CD4-positive, alpha-beta T cell treated with Interleukin-12 subunit alpha and Interleukin-12 subunit beta, for 1 hour (primary cell): ENCODE measurements at places on chromosomes 11 and 22.

- no peak for DNase-seq
Measured at GRCh38 chr11:102794382-102794781, 3.6 kb downstream of the MMP1 start.

GRCh38 chr22:28949788-28950187 is 66.4 kb downstream of the ZNRF3 start:
- DNase-seq: no peak

DNA sequence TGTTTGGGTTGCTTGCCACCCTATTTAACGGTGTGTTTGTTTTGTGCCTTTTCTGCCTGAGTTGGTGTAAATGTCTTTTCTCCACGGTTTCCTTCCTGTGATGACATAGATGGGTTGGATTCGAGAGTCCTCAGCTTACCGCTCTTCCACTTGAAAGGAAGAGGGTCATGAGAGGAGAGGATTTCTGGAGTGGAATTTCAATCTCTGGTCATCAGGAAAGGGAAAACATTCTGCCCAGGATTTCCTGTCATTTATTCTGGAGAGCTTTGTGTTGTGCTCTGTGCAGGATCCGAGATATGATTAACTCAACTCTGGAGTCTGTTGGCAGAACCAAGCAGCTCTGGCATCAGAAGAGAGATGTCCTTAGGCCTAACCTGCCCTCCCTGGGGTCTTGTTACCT is 605.2 kb downstream of the NTM start:
- DNase-seq: no peak

- DNase-seq: no peak
Measured at GRCh38 chr22:37862570-37863325, 13.5 kb downstream of the EIF3L start.

- no peak for DNase-seq
Measured at GRCh38 chr11:111438846-111439520, 59.9 kb upstream of the POU2AF1 start.

DNA sequence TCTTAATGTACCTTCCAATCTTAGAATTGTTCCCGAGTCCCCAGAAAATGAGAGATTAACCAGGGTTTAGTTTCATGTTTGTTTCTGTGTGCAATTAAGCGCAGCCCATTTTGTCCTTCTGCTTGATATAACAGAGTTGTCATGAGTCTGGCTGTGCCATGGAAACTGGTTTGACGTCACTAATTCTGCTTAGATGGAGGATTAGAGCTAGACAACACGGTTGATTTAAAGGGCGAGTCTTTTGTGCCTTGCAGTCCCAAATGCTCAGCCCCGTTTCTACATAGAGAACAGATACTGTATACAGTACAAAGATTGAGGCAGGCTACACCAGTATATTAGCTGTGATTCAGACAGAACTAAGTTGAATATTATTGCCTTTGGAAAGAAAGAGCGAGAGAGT is 45.5 kb upstream of the ALKBH3 start:
- no peak for DNase-seq

DNA sequence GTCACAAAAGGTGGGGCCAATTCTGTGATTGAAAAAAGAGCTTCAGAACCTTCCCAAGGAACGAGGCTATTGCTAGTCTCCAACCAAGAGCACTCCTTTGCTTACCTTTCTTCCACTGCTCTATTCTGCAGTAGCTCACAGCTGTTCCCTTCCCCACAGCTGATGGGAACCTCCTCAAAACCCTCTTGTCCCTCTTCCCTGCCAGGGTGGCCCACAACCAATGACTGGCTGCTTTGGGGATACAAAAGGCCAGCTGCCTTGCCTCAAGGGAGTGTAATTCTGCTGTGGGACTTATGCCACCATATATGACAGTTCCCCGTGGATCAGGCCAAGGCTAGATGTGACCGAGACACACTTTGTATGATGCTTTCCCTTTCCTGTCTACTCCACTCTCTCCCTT is 15.0 kb downstream of the KCNE3 start:
- DNase-seq: no peak

GRCh38 chr11:875769-876301 is 33.2 kb downstream of the TSPAN4 start:
- DNase-seq: no peak

DNA sequence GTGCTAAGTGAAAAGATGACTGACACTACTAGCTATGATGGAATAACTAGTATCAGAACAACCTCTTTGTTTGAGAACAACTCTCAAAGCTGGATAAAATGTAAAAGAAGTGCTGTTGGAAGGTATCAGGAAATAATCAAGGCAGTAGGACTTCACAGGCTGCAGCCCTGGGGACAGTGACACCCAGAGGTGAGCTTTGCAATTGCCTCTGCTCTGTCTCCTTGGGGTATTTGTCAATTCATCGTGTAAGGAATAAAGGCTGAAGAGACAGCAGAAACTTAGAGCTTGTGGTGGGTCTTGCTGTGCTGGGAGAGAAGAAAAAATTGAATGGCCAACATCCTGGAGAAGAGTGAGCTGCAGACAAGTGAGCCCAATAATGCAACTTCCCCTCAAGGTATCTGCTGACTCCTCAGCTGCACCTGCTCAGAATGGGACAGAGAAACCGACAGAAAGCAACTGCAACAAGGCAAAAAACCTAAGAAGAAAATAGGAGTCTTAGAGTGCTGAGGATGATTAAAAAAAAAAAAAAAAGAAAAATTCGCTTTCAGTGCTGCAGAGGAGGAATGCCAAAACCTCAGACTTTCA is 141.1 kb downstream of the RCN1 start:
- DNase-seq: peak; percentile 1

DNA sequence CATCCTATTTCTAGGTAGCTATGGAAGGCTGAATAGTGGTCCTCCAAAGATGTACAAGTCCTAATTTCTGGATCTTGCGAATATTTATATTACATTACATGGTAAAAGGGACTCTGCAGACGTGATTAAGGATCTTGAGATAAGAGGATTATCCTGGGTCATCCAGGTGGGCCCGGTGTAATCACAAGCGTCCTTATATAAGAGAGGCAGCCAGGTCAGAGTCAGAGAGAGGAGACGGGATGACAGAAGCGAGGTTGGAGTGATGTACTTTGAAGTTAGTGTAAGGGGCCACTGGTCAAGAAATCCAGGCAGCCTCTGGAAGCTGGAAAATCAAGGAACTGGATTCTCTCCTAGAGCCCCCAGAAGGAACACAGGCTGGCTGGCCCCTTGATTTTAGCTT is 70.1 kb upstream of the MYOD1 start:
- DNase-seq: no peak

- no peak for DNase-seq
Measured at GRCh38 chr22:17810570-17811116, 36.4 kb upstream of the BID start.

GRCh38 chr11:63240791-63241379 is 2.5 kb downstream of the SLC22A25 start:
- no peak for DNase-seq

DNA sequence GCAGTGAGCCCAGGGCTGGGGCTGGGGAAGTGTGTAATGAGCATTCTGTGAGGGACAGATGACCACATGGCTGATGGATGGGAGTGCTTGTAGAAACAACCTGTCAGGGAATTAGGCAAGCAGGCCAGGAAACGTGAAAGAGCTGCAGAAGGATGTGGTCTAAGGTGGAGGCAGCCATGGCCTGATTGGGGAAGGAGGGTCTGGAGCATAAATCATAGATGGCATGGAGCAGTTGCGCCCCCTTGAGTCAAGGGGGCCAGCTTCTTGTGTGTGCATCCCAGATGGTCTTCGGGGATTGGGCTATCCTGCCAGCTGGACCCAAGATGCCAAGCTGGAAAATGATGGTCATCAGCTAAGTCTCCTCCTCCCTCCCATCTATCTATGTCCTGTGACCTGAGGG is 119.4 kb upstream of the CLPB start:
- DNase-seq: peak; percentile 44

GRCh38 chr11:62883673-62884072 is 3.0 kb downstream of the SLC3A2 start:
- no peak for DNase-seq

DNA sequence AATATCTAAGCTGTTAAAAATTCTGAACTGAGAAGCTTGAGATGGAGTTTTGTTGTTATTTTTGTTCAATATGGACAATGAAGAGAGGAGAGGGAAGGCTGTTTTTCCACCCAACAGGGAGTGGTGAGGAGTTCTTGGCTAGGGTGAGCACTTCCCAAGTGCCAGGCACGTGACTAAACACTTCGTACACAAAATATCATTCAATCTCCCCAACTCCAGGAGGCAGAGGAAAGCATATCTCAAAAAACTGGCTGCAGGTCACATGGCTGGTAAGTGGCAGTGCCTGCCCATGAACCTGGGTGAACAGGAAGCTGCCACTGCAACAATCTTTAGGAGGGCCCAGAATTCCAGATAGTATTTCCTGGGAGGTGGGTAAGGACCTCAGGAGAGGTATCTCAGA is 11.6 kb downstream of the ELF5 start:
- no peak for DNase-seq

GRCh38 chr11:101470881-101471520 is 112.8 kb downstream of the TRPC6 start:
- DNase-seq: no peak

GRCh38 chr11:35142481-35143075 is 3.6 kb downstream of the CD44 start:
- peak; percentile 72 for DNase-seq

- no peak for DNase-seq
Measured at GRCh38 chr11:66026017-66026529, at the start of gene CATSPER1. CATSPER1 (minus strand) TSS chr11:66026479; CDS start chr11:66026379, 100 bp downstream.

DNA sequence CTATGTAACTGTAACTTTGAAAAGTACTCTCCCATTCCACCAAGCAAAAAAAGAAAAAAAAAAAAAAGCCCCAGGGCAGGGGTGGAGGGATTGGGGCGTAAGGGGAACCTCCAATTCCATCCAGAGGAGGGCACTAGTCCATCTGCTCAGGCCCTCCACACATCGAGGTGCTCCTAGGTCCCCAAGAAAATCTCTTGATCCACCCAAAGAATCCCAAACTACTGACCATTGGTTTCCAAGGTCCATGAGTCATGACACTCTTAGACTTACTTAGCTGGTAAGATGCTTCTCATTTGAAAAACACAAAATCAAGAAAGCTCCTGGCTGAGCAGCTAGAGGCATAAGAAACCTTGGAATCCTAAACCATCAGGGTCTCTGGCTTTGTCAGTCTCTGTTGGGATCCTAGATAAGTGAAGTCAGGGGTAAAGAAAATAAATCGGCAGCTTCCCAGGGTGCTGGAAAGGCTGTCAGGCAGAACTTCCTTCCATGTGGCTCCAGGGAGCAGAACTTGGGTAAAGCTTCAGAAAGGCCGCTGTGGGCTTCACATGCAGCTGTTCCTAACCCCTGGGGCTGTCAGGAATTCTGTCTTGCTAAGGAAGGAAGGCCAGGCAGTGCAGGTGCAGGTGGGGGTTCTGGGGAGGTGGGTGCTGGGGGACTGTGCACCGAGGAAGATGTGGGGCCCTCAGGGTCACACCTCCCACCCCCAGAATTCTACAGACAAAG is 49.4 kb upstream of the ADA2 start:
- DNase-seq: no peak

DNA sequence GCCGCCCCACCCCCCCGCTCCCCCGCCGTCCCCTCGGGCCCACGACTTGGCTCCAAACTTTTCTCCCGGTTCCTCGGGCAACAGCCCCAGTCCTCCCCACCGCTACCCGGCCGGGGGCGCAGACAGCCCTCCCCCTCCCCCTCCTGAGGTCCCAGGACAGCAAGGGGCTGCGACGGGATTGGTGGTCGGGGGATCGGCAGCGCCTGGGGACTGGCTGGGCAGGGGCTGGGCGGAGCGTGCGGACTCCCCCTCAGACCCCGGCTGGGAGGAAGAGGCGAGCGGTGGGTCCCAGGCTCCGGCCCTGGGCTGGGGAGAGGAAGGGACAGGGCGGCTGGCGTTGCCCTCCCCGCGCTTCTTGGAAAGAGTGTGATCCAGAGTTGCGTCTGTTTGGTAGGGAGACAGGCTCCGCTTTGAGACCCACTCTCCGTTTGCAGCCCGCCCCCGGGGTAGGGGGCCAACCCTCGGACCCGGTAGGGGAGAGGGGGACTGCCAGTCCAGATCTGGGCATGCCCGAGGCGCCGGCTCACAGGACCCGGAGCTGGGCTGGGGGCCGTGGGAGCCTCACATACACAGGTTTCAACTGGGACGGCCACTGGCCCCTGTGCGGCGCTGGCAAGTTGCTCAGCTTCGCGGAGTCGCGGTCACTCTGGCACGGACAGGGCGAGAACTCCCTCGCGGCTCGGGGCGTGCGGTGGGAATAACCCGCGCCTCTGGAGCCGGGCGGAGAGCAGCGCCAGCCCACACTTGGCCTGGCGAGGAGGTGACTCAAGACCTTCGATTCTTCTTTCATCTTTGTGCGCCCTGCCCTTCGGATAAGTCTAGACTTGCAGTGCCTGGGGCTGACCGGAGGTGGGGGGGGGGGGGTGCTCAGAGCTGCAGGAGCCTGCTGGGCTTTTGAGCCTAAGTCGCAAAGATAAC is 999 bp downstream of the TSKU start:
- DNase-seq: no peak

- DNase-seq: no peak
Measured at GRCh38 chr11:21588754-21589153, 604.1 kb upstream of the ANO5 start.

- no peak for DNase-seq
Measured at GRCh38 chr11:17927681-17928343, 85.0 kb downstream of the SERGEF start.

DNA sequence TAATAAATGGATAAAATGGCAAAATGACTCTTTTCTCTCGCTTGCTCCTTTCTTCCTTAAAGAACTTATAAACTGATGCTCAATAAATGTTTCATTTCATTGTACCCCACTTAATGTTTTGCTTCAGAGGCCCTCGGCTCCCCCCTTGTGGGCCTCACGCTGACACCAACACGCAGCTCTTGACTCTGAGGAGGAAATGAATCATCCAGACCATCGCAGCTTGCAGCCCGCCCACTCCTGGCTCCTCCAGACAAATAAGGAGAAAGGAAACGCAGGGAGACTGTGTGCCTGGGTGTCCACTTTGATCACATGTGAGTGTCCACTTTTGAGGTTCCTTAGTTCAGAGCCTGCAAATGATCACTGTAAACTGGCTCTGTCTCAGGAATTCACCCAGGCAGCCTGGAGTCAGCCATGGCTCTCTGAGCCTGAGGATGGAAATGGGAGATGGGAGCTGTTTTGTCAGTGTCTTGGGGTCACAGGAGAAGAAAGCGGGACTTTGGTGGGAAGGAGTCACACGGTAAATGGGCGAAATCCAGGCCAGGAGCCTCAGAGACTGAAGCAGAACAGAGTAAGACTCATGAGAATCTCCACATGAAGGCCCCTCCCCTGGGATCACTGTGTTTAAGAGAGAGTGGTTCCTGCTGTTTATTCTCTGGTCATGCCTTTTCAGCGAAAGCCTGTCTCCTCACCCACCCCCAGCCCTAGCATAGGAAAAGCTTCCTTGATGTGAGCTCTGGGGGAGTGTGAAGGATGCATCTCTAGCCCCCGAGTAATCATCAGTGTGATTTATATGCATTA is 96.5 kb downstream of the CWC15 start:
- DNase-seq: peak; percentile 12

- no peak for DNase-seq
Measured at GRCh38 chr11:33016654-33017053, 976 bp downstream of the DEPDC7 start.

DNA sequence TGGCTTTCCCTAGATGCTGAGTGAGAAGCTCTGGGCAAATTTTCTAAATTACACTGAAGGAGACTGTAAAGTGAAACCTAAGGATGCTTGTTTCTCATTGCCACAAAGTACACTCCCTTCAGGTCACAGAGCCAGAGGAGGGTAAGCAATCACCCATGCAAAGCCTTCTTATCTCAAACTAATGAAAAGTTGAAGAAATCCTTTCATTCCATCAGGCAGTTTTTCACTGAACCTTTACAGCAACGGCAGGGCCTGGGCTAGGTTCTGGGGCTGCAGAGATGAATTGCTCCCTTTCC is 106.2 kb downstream of the RASSF10 start:
- DNase-seq: no peak

GRCh38 chr11:130278745-130279144 is 36.0 kb downstream of the ZBTB44 start:
- DNase-seq: no peak

- peak; percentile 26 for DNase-seq
Measured at GRCh38 chr11:45385844-45386243, 99.7 kb upstream of the SYT13 start.
